GM23338 (cell line): ENCODE measurements at places on chromosomes 16 and 17.

GRCh38 chr17:50203086-50203485, 1.7 kb upstream of the COL1A1 start:
- no peaks in the 10 kb centered on the region for H3K36me3 ChIP-seq
- H3K27ac ChIP-seq, result no peak overlapping the region
- H3K4me1 ChIP-seq, result peaks cover 25% of the 10 kb centered on the region
- H3K27me3 ChIP-seq, result peaks cover 26% of the 10 kb centered on the region

DNA sequence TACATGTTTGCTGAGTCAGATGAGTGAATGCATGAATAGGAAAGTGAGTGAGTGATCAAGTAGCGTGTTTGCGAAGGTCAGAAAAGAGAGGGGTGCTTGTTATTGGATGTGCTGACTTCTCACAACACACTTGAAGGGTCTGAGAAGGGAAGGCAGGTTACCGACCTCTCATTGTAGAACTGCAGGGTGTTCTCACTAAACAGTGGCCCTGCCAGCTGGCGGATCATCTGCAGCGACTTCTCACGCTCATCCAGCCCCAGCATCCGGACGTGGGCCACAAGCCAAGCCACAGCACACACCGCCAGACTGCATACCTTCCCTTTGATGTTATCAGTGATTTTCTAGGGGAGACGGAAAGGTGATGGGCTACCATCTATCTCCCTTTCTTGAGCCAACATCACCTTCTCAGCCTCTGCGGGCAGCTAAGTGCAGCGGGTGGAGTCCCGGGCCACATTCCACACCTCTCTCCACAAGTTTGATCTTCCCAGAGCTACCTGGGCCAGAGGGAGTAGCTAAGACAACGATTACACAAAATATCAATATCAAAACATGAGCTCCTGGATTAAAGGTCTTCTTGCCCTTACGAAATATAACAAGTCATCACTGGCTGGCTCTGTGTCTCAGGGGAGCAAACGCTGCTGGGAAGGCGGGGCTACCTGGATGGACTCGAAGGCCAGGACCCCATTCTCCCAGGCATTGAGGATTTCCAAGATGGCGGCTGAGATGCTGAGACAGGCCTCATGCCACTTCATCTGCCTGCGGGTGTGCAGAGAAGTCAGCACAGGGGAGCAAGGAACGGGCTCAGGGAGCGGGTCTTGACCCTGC, 11.0 kb downstream of the CSF3 start:
- H3K27me3 ChIP-seq, result no peaks in the 10 kb centered on the region
- no peak overlapping the region for H3K4me3 ChIP-seq
- peaks cover 12% of the 10 kb centered on the region; the same call in 1 of the 2 replicates for H3K36me3 ChIP-seq
- H3K4me1 ChIP-seq, result no peaks in the 10 kb centered on the region
- no peak overlapping the region for H3K27ac ChIP-seq

DNA sequence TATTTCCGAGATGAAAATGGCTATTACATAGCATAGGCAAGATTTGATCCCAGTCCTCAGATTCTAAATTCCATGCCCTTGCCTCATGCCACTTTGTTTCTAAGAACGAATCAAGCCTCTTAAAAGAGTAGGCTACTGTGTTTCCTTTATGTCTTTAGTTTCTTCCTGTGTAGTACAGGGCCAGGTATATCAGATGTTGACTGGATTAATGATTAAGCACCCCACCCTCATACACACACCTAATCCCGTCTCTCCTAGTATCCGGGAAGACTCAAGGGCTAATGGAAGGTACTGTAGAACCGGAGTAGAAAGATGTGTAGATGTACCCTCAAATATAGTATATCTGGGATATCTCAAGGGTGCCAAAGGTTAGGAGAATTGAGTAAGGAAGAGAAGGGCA, 6.7 kb downstream of the TOM1L1 start:
- H3K27me3 ChIP-seq, result no peaks in the 10 kb centered on the region
- H3K4me3 ChIP-seq, result no peak overlapping the region
- H3K36me3 ChIP-seq, result peaks cover 44% of the 10 kb centered on the region; the same call in 1 of the 2 replicates
- peaks cover 19% of the 10 kb centered on the region for H3K4me1 ChIP-seq

DNA sequence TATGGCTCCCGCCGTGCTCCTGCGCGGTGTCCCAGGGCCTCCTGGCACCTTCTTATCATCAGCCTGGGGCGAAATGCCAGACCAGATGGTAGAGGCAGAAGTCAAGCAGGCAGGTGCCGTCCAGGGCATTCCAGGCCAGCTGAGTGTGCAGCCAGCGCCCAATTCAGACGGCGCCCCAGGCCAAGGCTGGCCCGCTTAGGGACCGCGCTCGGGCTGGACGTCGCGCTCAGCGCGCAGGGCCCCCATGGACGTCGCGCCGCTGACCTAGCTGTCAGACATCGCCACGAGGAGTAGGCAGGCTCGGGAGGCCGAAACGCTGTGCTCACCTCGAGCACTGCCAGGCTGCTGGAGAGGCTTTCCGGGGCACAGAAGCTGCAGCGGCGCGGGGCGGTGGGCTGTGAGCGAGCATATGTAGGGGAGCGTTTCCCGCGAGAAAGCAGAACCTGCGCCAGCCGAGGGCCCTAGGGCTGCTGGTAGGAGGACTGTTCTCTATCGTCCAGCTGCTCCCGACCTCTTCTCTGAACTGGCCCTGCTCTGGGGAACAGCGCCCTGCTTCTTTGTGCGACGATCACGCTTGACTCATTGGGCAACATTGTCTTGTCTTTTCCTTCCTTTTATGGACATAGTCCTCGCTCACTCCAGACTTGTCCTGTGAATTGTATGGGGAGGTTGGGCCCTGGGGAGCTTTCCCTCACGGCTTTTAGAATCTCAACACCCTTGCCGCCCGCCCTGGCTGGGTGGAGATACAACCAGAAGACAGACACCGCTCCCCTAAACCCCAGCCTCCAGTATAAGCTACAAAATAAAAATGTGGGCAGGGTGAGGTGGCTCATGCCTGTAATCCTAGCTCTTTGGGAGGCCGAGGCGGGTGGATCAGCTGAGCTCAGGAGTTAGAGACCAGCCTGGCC, 8.4 kb upstream of the CA4 start:
- no peaks in the 10 kb centered on the region for H3K36me3 ChIP-seq
- no peak overlapping the region for H3K27ac ChIP-seq
- H3K27me3 ChIP-seq, result peaks cover 89% of the 10 kb centered on the region
- peak overlapping the region; percentile 47 for H3K4me3 ChIP-seq
- DNase-seq, result peak; percentile 50

- no peak overlapping the region for H3K4me3 ChIP-seq
- DNase-seq, result no peak
- H3K4me1 ChIP-seq, result no peaks in the 10 kb centered on the region
- no peak overlapping the region for H3K27ac ChIP-seq
- no peaks in the 10 kb centered on the region for H3K27me3 ChIP-seq
These were observed 177.0 kb downstream of the HAPSTR1 start for GRCh38 chr16:9268446-9268845.
